CD4-positive, alpha-beta memory T cell (primary cell): ENCODE measurements at places on chromosomes 5 and 9.

DNA sequence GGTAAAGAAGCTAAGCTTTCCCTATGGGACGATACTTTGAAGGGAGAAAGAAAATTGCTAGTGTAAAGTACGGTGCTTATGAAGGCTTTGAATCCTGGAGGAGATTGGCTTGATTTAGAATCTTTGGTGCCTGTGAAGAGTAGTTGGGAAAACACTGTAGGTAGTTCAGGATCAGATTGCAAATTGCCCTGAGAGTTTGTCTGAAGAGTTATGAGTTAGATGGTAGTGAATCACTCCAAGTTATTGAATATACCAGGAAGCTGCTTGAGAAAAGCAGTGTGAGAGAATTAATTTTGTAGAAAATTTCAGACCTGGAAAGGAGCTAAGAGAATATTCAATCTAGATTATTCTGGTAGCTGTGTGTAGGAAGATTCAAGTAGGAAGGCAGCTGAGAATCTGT lies 11.5 kb downstream of the MAN2A1 start:
- DNase-seq, result no peak

DNA sequence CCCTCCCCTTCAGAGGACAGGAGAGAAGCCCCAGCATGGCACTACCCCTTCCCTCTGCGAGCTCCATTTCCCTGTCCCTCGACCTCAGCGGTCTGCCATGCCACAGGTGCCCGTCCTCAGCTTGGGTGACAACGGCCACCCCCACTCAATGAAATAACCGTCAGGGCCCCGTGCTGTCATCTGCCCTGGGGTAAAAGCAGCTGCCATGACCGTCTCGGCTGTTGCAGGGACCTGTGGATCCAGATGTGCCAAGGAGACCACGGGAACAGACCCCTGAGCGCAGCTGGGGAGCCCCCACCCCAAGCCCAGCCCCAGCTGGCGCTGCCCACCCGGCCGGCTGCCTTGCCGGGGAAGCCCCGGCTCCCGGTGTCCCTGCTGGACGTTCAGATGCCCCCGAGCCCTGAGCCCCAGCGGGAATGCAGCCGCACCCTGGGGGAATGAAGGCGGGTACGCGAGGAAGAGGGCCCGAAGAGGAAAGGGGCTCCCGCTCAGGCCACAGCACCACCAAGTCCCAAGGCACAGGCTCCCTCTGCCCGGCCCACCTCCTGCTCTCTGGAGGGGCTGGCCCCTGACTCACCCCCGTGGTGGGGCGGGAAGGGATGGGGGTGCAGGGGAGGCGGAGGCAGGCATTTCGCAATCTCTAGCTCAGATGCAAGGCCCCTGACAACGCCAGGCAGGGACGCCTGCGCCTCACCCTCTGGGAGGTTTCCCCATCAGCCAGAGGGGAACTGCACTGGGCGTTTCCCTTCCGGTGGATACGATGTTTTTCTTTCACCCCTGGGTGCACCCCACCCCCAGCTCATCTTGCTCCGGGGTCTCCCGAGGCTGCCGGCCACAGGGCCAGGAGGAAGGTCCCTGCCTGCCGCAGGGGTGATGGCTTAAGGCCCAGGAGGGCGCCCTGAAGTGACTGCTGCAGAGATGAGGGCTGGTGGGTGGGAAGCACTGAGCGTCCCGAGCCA lies 49.2 kb downstream of the NACC2 start:
- no peak for DNase-seq

- no peak for DNase-seq
Measured at GRCh38 chr5:121969660-121970295, 8.0 kb downstream of the SRFBP1 start.

DNA sequence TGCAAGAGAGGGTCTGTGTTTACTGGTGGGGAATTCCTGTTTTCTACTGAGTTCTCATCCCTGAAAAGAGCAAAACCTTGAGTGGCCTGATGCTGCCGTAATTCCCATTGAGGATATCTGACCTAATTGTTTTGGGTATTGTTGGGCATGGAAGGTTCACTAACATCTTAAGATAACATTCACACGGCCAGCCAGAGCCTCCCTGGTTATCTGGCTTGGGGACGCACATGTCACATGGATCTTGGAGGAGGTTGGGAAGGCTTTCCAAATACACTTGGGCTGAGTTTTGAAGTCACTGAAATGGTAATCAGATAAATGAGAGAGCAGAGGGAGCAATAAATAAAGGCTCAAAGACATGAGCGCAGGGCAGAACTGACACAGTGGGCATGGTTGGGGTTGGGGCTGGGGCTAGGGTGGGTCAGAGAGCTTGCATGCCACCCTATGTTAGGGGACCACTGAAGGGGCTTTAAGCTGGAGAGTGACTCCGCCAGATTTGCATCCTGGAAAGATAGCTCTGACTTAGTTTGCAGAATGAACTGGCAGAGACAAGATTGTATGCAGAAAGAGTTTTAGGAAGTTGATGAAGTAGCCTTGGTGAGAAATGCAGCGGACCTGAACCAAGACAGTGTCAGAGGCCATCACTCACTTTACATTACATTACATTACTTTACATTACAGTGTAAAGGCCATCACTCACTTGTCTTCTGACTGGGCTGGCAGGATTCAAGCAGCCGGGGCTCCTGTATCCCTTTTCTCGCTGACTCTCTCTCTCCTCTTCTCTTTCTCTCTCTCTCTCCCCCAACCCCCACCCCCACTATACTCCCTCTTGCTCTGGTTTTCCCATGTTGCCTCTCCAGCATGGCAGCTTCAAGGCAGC lies 24.2 kb downstream of the SLC1A1 start:
- DNase-seq, result no peak

GRCh38 chr5:171893290-171893886 lies 107.8 kb downstream of the SMIM23 start:
- no peak for DNase-seq

- DNase-seq, result no peak
Measured at GRCh38 chr5:109759306-109759705, 69.6 kb downstream of the MAN2A1 start.
